ENCODE measurements at places on chromosomes 3 and 15.

DNA sequence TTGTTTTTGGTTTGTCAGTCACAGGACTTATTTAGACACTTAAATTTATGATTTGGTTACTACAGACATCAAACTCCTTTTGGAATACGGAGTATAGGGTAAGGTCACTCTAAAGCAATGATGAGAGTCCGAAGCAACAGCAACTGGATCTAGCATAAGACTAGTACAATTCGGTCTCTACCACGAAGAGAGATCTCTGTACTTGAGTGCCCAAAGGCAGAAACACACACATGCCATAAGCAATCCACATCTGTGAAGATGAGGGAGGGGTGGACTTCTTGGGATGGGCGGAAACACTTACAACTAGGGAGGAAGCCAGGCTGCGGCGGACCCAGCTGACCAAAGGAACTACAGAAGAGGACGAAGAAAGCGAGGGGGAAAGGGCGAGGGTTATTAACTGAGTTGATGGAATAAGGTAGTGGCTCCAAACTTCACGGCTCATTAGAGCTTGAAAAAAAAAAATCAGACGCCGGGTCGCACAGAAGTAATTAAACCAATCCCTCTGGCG, 595 bp downstream of the DPH6 start:
- DNase-seq: no peak

DNA sequence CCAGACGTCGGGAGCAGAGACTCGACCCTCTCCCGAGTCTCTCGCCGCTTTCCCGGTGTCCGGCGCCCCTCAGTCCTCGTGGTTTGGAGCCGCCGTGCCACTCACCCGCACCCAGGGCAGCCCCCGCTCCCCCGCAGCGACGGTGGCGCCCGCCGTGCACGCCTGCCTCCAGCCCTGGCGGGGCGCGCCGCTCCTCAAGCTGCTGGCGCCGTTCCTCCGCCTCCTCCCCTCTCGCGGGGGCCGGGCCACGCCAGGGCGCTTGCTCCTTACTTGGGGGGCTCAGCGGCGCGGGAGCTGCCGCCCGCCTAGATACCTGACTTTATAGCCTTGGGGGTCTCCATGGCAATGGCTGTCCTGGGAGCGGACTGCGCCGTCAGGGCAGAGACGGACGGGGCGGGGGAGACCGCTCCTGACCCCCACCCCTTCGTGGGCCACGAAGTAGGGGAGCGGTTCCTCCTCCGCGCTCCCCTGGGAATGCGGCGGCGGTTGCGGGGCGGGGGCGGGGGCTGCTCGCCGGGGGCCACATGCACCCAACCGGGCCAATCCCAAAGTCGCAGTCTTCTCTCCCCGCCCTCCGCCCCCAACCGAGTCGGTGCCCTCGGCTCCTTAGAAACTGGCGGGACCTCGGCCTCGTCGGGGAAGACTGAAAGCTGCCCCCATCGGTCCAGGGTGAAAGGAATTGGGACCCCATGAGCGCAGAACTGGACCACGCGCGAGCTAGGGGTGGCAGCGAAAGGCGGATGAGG, at the start of gene ANKRD63:
Gene ANKRD63, minus strand, starts transcription at position 196 of the 746 bp plus-strand sequence. CDS start 478 bp downstream, outside the sequence.
- no peak for DNase-seq

GRCh38 chr3:123278446-123278845, 76.7 kb downstream of the SEC22A start:
- DNase-seq: no peak

GRCh38 chr15:41503669-41504010, 10.0 kb downstream of the ITPKA start:
- no peak for DNase-seq

DNA sequence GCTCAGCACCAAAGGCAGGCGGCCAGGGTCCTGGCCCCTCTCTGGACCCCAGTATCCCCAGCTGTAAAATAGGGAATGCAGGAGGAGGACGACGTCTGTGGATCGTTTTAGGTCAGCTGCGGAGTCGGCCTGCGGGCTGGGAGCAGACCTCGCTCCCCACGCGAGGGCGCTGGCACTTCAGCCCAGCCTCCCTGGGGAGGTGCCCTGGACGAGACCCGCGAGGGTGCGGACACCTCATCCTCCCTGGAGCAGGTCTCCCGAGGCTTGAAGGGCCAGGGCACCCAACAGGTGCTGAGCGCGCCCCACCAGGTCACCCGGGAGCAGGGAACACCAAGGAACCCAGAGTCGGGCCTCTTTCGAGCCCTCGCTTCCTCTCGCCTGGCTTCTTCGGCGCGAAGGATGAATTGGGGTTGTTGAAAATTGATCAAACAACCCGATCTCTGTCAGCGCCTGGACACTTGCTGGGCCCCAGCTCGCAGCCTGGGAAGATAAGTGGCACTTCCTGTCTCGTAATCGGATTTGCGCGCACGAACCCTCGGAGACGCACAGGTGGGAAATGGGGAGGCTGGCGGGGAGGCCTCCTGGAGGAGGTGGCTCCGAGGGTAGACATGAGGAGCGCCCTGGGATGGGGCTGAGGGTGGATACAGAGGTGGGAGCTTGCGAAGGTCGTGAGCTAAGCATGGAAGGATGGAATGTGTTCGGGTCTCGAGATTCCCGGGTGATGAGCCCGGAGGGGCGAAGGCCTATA, 588 bp upstream of the VIPR1 start:
- no peak for DNase-seq

GRCh38 chr3:42077785-42078184, 13.4 kb upstream of the TRAK1 start:
- no peak for DNase-seq

GRCh38 chr3:101813817-101814440, 34.9 kb downstream of the NXPE3 start:
- no peak for DNase-seq

GRCh38 chr3:9808345-9809037, 1.6 kb upstream of the TTLL3 start:
- DNase-seq: no peak

DNA sequence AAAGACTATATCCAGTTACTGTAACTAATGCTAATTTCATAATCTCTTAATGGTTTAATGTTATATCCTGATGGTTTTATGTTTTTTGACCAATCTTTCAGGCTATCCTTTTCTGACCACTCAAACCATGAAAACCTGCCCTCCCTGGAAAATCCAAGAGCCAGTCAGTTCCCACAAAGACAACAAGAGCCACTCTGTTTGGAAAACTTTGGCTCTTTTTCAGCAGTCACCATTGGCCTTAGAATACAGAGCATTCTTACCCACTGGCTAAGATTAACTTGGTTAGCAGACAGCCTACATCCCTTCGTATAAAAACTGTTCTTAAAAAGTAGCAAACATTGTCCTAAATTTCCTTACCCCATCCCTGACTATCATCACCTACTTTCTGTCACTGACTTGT, 32.9 kb downstream of the ALCAM start:
- DNase-seq: no peak

- DNase-seq: no peak
Measured at GRCh38 chr3:5012367-5012766, 33.1 kb downstream of the BHLHE40 start.

DNA sequence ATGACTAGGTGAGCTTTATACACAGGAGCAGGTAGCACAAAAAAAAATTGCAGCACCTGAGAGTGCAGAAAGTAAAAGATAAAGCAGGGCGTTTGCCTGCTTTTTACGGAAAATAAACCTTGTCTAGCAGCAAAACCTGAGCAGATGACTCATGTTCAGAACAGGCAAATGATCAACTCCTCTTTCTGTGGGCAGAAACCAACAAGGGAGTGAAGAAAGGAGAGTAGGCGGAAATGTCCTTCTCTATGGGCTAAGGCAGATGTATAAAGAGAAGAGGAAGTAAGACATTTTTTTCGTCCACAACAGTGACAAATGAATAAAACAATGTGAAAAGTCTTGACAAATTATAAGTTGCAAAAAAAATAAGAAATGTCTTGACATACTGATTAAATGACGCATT, 24.5 kb upstream of the GMNC start:
- DNase-seq: no peak

- no peak for DNase-seq
Measured at GRCh38 chr3:143793971-143794370, 54.3 kb downstream of the SLC9A9 start.

DNA sequence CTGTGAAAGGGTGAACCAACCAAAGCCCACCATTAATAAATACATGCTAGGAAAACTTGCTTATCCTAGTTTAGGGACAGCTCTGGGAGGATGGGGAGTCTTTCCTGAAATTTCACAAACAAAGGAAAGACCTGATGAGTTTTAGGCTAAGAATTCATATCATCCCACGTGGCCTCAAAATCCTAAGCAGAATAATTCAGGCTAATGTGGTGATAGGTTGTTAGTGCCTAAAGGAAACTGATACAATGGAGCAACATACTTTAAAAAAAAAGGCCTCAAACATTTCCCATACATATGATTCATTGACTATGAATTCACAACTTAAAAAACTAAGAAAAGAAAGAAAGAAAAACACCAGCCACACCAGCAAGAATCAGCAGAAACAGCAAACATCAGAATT, 126.9 kb upstream of the CNTN4 start:
- no peak for DNase-seq

DNA sequence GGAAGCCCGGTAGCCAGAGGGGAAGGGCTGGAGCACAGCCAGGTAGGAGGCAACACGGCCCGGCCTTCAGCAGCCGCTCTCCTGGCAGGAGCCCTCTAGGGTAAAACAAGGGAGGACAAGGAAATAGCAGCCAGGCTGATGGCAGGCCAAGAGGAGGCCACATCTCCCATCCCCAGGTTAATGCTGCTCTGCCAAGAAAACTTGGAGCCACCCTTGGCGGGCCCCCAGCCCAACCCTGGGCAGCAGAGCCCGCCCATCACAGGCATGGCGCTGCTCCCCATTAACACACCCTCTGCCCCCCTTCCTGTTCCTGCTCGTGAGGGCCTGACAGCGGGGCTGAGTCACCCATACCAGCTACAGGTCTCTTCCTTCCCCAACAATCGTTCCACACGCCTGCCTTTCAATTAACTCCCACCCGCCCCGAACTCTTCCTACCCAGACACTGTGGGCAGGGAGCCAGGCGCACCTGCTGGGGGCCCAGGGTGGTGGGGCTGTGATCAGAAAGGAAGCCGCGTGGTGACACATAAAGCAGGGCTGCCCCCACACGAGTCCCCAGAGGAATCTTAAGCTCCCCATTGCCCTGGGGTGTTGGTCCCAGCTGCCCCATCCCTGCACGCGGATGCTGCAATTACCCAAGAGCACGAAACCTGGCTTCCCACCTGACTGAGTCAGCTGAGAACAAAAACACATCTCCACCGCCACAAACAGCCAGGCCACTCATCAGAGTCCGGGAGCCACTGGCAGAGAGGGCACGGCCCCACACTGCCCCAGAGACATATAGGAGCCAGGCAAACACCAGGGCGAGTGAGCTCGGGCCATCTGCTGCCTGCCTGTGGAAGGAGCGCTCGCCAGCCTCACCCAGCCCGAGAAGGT, at the start of gene C15orf62:
Gene C15orf62, plus strand, starts transcription at position 707 of the 873 bp plus-strand sequence. CDS start 516 bp downstream, outside the sequence.
- DNase-seq: peak; percentile 37

DNA sequence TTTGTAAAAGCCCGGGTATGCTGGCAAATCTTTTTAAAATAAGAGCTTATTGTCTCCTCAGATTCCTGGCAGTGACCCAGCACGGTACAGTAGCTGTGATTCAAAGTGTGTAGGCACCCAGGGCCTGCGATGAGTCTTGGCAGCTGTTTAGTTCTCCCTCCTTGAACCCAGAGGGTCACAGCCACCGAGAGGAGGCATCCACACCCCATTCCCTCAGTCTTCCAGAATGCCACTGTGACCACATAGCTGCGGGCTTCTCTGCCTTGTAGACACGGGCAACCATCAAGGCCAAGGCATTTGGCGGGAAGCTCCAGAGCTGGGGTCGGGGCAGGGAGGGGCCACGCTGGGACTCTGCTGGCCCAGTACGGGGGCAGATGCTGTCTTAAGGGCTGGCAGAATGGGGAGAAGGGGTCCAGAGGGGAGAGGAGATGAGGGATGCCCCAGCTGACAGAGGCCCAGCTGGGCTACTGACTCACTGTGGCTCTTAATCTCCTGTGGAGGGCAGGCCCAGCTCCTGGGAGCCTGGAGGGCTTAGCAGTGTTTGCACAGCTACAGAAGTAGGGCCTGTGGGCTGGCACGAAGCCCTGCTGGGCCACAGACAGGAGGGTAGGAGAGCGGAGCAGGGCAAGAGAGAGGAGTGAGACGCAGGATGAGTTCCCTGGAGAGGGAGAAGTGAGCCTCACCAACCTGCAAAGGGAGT, 68.8 kb upstream of the DLG1 start:
- peak; percentile 16 for DNase-seq

DNA sequence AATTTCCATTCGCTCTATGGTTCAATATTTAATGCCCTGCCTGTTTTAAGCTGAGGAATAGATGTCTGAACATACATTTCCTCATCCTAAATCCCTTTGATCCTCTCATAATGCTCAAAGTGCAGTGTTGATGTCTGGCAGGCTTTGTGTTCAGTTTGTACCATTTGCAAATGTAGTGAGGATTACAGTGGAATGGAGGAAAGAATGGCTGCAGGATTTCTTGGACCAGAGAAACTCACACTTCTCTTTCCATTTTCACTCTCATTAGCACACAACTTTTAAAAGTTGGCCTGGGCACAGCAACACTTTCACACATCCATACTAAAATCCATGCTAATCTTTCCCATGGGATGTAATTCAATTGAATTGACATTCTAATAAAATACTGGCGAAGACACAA, 28.6 kb upstream of the THRB start:
- no peak for DNase-seq

DNA sequence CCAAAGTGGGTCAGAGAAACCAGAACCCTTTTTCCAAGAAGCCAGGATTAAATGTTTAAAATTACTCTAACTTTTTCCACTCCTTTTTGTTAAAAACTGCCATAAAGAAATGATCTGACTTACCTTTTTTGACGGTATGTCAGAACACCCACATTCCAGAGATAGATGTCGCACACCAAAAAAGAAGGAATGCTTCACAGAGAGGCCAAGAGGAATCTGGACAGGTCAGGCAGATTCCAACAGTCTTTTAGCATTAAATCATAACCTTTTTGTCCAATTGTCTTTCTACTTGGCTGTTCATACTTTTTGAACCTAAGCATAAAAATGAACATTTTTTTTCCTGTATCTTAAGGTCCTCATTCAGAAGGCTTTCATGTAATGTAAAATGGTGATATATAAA, 846.9 kb downstream of the NSUN3 start:
- DNase-seq: no peak

DNA sequence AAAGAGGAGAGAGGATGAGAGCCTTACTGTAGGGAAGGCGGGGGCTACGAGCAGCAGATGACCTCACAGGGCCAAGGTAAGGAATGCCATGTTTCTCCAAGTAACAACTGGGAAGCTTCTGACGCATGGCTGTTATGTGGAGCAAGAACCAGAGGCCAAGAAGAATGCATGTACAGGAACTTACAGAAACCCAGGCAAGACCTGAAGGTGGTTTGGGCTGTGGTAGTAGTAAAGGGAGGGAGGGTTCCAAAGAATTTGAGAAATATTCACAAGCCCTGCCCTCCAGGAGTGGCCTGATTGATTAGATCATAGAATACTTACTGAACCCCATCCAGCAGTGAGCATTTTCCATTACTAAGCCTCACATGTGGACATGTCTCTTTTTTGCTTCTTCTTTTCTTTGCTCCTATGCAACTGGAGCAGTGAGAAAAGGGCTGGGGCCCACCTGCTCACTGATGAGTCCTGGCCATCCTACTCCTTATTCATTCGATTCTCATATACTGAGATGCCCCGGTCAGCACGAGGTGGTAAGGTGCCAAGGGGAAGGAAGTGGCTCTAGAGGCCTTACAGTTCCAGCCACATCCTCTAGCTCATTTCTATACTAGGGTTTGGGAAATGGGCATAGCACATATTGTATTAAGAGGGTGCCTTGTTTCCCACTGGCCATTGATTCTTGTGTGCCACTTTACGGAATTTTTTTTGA, 8.3 kb upstream of the SLC12A8 start:
- no peak for DNase-seq

Measured in NCI-H1105 (cell line).